ENCODE measurements at places on chromosomes 5 and 9.

DNA sequence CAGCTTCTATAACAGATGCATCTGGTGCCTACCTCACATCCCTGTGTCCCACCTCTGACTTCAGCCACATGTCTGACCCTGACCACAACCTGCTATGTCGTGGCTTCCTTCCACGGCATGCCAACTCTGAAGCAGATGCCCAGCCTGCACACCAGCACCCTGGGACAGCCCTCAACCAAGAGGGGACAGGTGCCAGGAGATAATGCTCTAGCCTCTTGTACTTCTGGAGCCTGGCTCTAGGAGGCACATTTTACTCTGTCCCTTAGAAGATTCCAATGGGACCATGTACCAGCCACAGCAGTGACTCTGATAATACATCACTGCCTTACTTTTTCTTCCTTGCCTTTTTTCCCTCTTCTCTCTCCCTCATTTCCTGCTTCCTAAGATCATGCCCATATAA is 51.4 kb downstream of the EBF1 start:
- DNase-seq: no peak

DNA sequence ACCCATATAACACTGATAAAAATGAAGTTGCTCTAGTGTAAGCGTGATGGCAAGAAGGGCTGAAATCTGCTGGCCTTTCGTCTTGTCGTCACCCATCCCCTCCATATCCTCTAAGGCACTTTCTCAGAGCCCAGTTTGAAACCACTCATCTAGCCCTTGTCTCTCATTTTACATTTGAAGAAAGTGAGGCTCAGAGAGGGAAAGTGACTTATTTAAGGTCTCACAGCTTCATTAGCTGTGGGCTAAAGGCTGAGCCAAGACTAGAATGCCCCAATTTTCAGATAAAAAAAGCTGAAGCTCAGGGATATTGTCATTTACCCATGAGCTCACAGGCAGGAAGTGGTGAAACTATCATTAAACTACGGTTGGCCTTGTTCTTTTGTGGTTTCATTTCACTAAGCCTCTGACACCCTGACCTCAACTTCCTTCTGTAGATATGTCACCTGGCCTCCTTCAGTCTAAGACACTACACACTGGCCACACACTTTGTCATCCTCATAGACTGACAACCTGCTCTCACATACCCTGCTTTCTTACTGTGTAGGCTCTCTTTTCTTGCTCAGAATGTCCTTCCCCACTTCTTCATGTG is 176.7 kb upstream of the DMAC1 start:
- peak; percentile 17 for DNase-seq

- DNase-seq: no peak
Measured at GRCh38 chr5:68141494-68141893, 74.1 kb upstream of the PIK3R1 start.

DNA sequence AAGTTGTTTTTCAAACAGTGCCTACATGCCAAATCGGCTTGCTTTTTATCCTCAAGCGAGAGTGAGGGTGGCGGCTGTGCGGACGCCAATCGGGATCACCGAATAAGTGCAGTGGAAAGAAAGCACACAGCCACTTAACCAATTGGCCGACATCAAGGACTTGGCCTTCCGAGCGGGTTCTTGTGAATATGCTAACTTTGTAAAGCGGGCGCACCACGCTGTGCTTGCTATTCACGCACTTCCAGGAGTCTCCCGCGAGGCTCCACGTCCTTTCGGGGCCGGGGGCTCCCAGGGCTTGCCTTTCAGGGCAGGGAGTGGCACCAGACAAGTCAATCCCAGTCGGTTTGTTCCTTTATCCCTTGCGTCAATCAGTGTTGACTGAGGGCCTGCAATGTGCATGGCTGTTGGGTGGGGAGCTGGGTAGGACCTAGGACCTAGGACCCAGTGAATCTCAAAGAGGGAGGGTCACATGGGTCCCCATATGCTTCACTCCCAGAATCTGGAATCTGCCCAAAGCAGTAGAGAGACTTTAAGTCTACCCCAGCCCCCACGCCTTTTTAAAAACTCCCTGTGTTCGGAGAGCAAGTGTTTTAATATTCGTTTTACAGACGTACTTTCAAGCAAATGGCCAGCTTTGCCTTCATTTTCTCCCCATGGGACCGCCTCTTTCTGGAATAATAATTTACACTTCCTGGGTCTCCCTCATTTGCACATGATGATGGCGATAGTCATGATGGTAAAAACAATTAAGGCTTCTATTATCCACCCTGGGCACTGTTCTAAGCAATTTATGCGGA is 2.0 kb upstream of the GCNT4 start:
- DNase-seq: no peak

GRCh38 chr9:33437205-33437604 is 10.2 kb downstream of the AQP3 start:
- no peak for DNase-seq

- no peak for DNase-seq
Measured at GRCh38 chr9:2018764-2019558, 3.8 kb downstream of the SMARCA2 start.

DNA sequence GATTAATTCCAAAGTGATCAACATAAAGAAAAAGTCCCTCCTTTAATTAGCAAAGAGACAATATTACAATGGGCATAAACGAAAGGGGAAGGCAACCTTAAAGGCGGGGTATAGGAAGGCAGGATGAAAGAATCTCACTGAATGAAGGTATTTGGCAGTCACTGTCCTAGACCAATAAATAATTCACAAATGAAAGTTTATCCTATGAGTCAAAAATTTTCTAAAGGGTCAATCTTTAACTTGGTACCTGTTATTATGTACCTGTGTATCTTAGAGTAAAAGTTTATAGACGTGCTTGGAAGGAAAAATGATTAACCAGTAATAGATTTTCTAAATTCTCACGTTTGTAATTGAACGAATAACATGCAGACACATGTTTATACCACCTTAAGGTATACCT is 945.8 kb upstream of the DMAC1 start:
- DNase-seq: no peak

DNA sequence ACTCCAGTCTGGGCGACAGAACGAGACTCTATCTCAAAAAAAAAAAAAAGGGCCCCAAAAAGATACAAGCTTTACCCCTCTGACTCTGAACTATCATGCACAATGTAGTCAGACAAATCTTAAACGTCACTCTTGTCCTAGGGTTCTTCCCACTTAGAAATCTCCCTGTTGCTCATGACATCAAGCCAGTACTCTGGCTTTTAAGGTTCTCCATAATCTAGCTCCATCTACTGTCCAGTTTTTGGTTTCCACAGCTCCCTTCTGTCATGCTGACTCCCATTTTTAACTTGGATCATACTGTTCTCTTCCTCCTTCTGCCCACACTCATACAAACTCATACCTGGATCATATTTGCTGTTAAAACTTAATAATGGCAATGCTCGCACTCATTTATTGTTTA is 156.7 kb upstream of the TLX3 start:
- DNase-seq: no peak

DNA sequence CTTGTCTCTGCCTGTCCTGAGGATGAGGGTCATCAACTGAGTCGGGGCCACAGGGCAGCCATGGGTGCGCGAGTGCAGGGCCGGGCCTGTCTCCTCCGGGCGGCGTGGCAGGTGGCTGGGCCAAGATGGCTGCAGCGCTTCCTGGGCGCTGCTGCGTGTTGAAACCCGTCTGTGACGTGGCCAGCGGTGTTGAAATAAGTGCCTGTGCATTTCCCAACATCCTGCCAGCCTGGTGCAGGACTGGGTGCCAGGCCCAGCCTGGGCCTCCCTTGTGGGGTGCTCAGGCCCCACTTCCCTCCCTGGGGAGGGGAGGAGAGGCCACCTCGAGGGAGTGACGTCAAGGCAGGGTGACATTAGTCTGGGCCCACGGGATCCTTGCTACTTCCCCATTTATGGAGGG is 45.5 kb downstream of the RXRA start:
- no peak for DNase-seq

DNA sequence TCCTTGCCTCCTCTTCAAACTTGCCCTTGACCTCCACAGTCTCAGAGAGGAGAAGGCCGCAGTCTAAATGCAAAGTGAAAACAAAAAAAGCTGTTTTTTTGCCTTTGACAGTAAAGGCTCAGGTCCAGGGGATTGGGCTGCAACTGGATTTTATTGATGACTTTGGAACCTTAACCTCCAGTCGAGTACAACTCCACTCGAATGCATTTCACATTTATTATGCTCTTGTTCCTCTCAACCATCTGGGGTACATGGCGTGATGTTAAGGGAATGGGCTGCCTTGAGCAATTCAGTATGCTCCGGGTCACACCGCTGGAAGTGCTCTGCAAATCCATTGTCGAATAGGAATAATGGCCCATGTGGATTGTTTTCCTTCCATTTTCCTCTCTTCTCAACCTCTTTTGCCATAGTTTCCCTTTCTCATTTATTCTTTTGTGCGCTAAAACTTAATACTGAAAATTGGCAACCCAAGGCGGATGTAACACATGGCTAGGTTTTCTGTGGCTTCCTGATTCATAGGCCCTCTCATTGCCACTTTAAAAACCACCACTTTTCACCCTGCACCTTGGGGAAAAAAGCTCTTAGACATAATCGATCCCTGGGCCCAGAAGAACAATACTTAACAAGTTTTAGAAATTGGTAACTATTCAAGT is 34.3 kb downstream of the ITK start:
- DNase-seq: no peak

DNA sequence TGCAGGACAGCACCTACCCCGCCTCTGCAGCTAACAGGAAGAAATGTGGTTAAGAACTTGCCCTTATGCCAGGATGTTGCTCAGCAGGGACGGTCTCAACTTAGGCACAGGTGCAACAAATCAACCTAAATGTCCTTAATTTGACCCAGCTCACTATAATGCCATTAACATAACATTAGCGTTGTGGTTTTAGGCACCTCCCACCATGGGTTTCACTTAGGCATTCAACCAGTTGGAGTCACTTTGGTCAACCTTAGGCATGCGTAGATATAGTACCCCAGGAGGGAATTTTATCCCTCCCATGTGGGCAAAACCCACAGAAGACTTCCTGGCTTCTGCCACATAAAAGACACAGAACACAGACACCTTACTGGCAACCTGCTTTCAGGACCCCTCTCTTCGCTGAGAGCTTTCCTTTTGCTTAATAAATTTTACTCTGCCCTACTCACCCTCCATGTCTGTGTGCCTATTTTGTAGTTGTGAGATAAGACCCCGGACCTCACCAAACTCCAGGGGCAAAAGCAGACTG is 8.7 kb upstream of the ERAP1 start:
- no peak for DNase-seq

- no peak for DNase-seq
Measured at GRCh38 chr9:137514691-137515337, 35.4 kb downstream of the PNPLA7 start.

GRCh38 chr5:1668141-1668721 is 131.4 kb downstream of the MRPL36 start:
- no peak for DNase-seq

- DNase-seq: no peak
Measured at GRCh38 chr5:136190904-136191303, 2.1 kb downstream of the SMIM32 start.

- DNase-seq: no peak
Measured at GRCh38 chr9:92308893-92309292, 15.4 kb upstream of the IARS1 start.

DNA sequence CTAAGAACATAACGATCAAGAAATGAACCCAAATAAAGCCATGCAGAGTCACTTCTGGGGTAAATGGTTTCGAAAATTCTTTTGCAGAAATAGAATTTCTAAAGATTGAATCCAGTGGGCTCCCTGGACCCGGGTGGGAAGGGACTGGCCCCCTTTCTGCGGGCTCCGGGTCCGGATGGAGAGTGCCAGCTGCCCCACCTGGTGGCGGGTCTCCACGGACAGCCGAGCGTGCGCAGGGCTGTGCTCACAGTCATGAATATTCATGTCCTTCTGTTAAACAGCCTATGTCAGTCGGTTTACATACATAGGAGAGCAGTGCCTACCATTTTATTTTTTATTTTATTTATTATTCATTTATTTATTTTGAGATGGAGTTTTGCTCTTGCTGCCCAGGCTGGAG is 4.7 kb upstream of the PPP1R26 start:
- peak; percentile 16 for DNase-seq

- DNase-seq: no peak
Measured at GRCh38 chr5:1662559-1663085, 137.0 kb downstream of the MRPL36 start.

- no peak for DNase-seq
Measured at GRCh38 chr5:57741336-57741735, 258.7 kb upstream of the ACTBL2 start.

DNA sequence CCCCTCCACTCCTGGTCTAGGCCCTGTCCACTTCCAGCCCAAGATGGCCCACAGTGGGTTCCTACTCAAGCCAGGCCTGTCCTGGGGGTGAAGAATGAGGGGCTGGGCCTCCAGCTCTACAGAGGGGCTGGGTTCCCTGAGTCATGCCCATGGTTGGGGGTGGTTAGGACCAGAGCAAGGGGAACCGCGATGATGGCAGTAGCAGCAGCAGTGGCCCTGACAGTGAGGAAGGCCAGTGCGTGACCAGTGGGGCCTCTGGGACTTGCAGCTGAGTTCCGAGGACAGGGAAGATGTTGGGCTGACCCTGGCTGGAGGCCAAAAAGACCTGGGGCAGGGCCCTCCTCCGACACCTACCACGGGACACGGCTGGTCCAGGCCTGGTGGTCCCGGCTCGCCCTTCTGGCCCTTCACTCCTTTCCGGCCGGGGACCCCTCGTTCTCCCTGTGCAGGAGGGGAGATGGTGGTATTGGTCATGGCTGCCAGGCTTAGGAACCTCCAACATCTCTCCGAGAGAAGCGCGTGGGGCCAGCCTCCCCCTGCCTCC is 9.2 kb upstream of the PHYKPL start:
- DNase-seq: no peak

- no peak for DNase-seq
Measured at GRCh38 chr5:74541381-74541781, 99.1 kb downstream of the ENC1 start.

DNA sequence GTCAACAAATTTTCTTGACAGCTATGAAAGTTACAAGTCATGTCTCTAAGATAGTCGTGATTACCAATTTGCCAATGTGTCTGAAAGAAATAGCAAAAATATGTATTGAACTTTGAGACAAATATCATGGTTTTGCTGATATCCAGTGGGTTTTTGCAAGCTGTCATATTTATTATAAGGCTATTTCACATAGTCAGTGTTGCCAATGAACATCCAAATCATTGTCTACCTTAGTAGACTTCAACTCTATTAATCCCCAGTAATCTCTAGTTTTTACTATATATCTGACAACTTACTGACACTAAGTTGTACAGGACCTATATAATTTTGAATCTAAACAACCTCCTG is 203.2 kb downstream of the TSSK1B start:
- DNase-seq: no peak

All from stimulated activated CD4-positive, alpha-beta T cell treated with anti-CD3 and anti-CD28 coated beads, Interleukin-2, amount 100 ng/mL, for 48 hours (primary cell).